ENCODE measurements at places on chromosomes 2 and 18. TPM values are rescaled to one million over a fixed set of nuclear protein-coding genes. Genes with fewer than 3 reads are reported as not detected.

GRCh38 chr18:62109676-62110075, 77.2 kb downstream of the PIGN start:
- no peak overlapping the region for H3K27ac ChIP-seq
- H3K36me3 ChIP-seq = no peaks in the 10 kb centered on the region
- no peaks in the 10 kb centered on the region for H3K27me3 ChIP-seq
- H3K4me1 ChIP-seq = peaks cover 5% of the 10 kb centered on the region
- H3K4me3 ChIP-seq = no peak overlapping the region
- DNase-seq = no peak

GRCh38 chr2:232332940-232333259, 45.7 kb upstream of the ALPP start:
- DNase-seq = no peak
- H3K27me3 ChIP-seq = no peaks in the 10 kb centered on the region
- H3K36me3 ChIP-seq = no peaks in the 10 kb centered on the region

DNA sequence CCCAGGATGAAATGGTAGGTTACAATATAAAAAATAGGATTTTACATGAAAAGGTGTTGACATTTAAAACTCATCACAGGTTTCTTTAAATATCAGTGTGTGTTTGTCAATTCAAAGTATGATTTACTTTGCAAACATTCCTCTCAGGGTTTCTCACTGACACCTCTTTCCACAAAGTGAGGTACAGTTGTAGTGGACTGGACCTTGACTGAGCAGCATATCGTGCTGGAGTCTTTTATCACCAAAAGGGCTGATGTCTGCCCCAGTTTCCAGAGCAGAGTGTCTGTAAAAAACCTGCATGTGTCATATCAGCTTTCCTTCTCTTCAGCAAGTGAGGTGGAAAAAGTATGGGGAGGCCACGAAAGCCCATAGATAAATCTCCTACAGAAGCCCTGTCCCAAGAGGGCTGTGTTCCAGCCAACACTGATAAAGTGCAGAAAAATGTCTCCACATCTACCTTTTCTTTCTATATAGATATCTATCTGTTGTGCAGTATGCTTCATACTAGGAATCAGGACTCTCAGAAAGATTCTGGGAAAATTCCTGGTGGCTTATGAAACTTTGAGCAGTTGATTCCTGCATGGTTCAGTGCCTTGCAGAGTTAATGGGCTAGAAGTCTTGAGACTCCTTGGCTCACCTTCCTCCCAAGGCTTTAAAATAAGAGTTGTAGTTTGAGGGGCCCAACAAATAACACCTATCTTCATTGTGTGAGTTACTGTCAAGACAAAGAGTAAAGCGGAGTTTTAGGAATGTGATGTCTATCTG, 6.9 kb downstream of the ACYP2 start:
- no peak overlapping the region for H3K4me3 ChIP-seq
- H3K27ac ChIP-seq = no peak overlapping the region
- peaks cover 4% of the 10 kb centered on the region for H3K36me3 ChIP-seq
- no peak for DNase-seq
- no peaks in the 10 kb centered on the region for H3K4me1 ChIP-seq

- H3K4me1 ChIP-seq = peaks cover 11% of the 10 kb centered on the region
- H3K4me3 ChIP-seq = no peak overlapping the region
- H3K36me3 ChIP-seq = no peaks in the 10 kb centered on the region
- no peaks in the 10 kb centered on the region for H3K27me3 ChIP-seq
- H3K27ac ChIP-seq = no peak overlapping the region
Observed at GRCh38 chr18:9859232-9859631, 26.5 kb upstream of the TXNDC2 start.

DNA sequence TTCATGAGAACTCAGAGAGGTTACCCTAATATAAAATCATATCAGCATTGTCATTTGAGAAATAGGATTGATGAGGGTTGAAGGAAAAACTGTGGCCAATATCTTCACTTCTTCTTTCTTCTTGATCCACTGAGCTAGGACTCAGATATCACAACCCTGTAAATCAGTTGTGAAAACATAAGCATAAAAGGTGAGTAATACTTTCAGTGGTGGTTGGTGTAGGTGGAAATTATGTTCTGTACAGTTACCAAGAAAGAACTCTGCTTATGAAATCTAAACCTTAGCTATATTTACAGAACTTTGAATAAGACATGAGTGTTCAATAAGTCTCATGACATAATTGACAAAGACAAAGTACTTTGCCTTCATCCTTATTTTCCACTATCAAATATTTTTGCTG, 56.3 kb downstream of the PAX3 start:
- no peaks in the 10 kb centered on the region for H3K4me1 ChIP-seq
- no peaks in the 10 kb centered on the region for H3K27me3 ChIP-seq
- no peaks in the 10 kb centered on the region for H3K36me3 ChIP-seq
- no peak overlapping the region for H3K4me3 ChIP-seq

GRCh38 chr2:63699549-63699839, 110.7 kb downstream of the MDH1 start:
- H3K27me3 ChIP-seq = no peaks in the 10 kb centered on the region
- H3K27ac ChIP-seq = no peak overlapping the region
- H3K4me3 ChIP-seq = no peak overlapping the region
- peaks cover 13% of the 10 kb centered on the region for H3K4me1 ChIP-seq
- H3K36me3 ChIP-seq = no peaks in the 10 kb centered on the region
- no peak for DNase-seq

DNA sequence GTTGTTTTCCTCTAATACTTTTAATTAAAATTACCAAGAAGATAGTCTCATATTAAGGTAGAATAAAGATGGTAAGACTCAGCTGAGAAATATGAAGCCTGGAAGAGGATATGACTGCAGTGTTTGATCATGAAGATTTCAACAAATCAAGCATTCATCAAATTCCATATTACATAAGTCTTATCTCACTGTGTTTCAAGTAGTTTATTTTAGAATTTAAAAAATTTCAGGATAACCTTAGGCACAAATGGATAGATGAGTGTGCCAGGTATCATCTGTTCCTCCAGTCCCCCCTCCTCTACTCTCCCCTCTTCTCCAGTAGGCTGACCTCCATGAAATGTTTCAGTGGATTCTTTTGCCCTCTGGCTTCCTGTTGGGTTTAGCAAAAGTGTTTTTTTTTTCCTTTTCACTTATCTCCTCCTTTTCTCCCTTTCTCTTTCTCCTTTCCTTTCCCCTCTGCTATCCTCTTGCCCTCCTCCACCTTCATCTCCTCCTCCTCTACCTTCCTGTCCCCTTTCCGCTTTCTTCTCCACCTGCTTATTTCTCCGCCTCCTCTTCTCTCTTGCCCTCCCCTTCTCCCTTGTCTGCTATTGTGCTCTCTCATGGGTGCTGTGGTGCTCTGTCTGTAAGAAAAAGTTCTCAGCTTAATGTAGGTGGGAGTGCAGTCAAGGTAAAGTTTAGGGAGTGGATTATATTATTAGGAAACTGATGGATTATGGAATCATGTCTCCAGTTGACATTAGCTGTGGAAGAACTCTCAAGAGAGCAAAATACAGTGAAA, 72.8 kb downstream of the ABI2 start:
- H3K27ac ChIP-seq = no peak overlapping the region
- H3K27me3 ChIP-seq = no peaks in the 10 kb centered on the region
- DNase-seq = no peak
- peaks cover 32% of the 10 kb centered on the region for H3K36me3 ChIP-seq
- no peak overlapping the region for H3K4me3 ChIP-seq
- H3K4me1 ChIP-seq = no peaks in the 10 kb centered on the region

DNA sequence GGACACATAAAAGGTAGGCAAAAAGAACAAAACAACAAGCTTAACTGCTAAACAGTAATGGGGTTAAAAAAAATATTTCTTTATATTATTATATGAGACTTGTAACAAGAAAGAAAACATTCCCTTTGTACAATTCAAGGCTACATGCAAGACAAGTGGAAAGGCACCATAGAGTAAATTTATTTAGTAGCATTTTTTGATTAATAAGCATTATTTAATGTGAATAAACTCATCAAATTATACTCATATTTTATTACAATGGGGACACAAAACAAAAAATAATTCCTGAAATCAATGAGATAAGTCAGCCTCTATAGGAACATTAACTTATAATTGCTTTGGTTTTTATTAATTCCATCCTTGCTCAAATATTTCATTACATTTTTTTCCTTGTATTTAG, 809.2 kb downstream of the ERBB4 start:
- no peaks in the 10 kb centered on the region for H3K27me3 ChIP-seq
- DNase-seq = no peak
- H3K27ac ChIP-seq = no peak overlapping the region
- H3K36me3 ChIP-seq = no peaks in the 10 kb centered on the region
- H3K4me1 ChIP-seq = no peaks in the 10 kb centered on the region

DNA sequence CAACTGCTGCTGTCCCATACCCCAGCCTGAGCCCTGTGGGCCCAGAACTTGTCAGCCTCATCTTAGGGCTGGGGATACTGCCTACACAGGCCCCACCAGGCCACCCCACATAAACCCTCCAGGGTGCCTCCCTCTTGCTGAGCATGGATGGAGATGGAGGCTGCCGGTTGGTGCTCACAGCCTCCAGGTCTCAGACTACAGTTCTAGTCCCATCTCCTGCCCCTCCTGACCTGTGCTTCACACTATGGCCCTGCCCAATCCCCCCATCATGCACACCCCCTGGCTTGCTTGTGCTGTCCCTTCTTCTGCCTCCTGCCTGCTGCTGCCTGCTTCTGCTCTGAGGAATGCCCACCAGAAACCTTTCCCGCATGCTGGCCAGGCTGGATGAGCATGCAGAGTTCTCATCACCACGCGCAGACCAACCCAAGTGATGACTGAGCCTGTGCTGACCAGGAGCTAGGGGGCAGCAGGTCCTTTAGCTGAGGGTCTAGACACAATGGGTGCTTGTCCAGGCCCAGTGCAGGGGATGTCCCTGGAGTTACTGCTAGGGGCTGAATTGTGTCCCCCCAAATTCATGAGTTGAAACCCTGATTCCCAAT, 138.4 kb upstream of the HS6ST1 start:
- no peak overlapping the region for H3K27ac ChIP-seq
- H3K36me3 ChIP-seq = no peaks in the 10 kb centered on the region
- DNase-seq = no peak
- H3K27me3 ChIP-seq = no peaks in the 10 kb centered on the region
- H3K4me3 ChIP-seq = no peak overlapping the region
- no peaks in the 10 kb centered on the region for H3K4me1 ChIP-seq

The MAP3K19 gene
- total RNA-seq = not detected

The SPEG gene
- not detected for total RNA-seq

The CBLN2 gene
- not detected for total RNA-seq

The AGXT gene
- total RNA-seq = not detected

The SIX3 gene
- total RNA-seq = not detected

The SRD5A2 gene
- 0.04 TPM for total RNA-seq

The ITPRID2 gene
- total RNA-seq = 82.0 TPM

The MYO1B gene
- total RNA-seq = not detected

The CCL20 gene
- total RNA-seq = not detected

The PRKAG3 gene
- total RNA-seq = not detected
